CD4-positive, alpha-beta T cell (primary cell): ENCODE measurements at places on chromosomes 16 and 17. TPM values are rescaled to one million over a fixed set of nuclear protein-coding genes. Genes with fewer than 3 reads are reported as not detected.

- DNase-seq: peak; percentile 15
Observed at GRCh38 chr16:86761111-86762031, 183.0 kb downstream of the FOXL1 start.

GRCh38 chr16:7405166-7405565 lies 72.5 kb downstream of the RBFOX1 start:
- no peak for DNase-seq

DNA sequence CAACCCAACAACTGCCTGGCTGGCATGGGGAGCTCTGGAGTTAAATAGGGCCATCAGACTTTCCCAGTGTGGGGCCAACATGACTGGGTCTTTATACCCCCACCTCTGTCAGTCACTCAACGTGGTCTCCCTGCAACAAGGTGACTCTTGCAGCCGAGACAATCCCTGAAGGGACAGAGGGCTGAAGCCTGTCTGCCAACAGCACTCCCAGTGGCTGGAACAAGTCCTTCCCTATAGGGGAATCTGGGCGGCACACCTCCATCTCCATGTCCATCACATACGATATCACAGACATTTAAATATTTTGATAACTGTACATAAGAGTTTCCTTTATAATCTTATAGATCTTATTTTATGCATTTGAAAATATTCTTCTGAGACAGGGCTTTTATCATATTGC lies 4.8 kb upstream of the MAPT start:
- no peak for DNase-seq

DNA sequence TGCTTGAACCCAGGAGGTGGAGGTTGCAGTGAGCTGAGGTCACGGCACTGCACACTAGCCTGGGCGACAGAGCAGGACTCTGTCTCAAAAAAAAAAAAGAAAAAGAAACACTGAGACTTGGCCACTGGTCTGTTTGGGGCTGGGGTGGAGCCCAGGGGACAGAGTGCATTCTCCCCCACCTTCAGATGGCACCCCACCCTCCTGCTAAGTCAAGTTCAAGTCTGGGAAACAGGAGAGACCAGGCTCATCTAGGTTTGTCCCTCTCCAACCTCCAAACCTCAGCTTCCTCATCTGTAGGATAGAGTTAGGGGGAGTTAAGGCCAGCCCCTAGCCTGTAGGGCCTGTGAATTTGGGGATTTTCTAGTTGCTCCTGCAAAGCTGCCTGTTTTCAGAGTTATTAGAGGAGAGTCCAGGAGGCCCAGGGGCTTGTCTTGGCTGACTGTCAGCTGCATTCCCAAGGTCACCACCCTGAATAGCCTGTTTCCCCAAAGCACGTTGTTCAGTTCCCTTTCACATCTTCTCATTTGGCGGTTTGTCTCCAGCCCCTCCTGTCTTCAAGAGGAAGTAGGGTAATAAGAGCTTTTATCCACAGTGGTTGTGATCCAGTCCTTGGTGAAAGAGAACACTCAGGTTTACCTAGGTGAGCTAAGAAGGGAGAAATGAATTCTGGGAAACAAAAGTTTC lies 2.2 kb downstream of the MT3 start:
- DNase-seq: no peak

DNA sequence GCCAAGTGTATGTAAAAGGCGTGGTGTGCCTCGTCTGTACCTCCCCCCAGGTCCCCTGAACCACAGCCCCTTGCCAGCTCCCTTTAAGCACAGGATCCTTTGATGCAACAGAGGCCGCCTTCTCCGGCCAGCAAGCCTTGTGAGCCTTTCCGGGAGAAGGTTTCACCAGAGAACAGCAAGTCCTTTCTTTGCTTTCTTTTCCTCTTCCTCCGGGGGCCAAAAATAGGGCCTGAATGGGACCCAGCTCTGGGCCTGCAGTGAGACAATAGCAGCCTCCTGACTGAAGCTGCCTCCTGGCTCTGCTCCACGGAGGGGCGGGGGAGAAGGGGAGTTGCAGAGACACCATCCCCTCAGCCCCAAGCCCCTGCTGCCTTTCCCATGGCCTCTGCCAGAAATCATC lies 9.0 kb downstream of the ADGRG1 start:
- DNase-seq: no peak

DNA sequence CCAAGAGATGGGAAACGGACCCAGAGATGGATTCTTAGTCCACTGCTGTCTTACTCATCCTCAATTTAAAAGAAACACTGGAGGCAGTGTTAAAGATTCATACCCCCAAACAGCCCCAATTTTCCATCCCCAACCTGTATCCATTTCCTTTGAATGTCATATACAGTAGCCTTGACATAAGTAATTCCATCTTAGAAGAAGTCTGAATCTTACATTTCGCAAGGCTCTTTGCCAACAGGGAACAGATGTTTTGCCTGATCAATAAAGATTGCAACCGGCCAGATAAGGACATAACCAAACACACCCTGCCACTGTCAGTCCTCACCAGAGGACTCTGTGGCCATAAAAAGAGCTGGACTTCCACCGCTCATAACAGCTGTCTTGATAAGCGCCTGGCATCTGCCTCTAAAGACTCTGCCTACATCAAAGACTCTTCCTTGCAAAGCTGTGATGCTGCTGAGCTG lies 59.0 kb upstream of the MED9 start:
- no peak for DNase-seq

- DNase-seq: no peak
Observed at GRCh38 chr17:45907750-45908395, 13.5 kb downstream of the MAPT start.

GRCh38 chr16:51407921-51408320 lies 256.9 kb upstream of the SALL1 start:
- DNase-seq: no peak

- DNase-seq: no peak
Observed at GRCh38 chr16:84595052-84595481, 22.8 kb downstream of the COTL1 start.

- no peak for DNase-seq
Observed at GRCh38 chr17:29562615-29563014, 4.2 kb downstream of the ABHD15 start.

DNA sequence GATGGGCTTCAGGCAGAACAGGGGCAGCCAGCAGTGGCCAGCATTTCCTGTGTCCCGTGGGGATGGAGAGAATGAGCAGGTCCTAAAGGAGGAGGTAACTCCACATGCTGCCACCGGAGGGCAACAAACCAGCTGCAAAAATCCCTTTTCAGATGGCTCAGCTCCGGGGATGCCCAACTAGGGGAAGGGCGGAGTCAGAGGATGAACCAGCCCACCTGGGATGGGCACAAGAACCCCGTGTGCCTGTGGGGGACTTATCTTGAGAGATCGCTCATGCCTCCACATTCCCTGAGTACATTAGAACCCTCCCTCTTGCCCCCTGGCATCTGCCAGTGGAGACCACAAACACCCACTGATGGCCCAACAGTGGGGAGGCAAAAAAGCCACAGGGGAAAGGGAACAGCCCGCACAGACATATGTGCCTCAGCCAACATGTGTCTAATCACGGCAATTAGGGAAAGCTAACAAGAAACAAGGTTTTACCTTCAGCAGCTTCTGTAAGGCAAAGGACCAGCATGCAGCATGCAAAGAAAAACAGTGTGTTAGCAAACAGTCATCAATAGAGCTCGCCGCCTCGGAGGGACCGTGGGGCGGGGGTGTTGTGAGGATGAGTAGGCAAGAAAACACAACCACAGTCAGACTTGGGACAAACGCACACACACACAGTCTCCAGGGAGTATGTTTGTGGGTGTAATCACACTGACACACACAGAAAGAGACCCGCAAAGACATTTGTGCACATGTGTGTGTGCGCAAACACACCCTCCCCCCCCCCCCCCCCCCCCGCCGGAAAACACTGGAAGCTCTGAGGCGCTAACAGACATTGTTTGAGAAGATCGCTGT lies 64.0 kb downstream of the MYO18A start:
- DNase-seq: peak; percentile 48

DNA sequence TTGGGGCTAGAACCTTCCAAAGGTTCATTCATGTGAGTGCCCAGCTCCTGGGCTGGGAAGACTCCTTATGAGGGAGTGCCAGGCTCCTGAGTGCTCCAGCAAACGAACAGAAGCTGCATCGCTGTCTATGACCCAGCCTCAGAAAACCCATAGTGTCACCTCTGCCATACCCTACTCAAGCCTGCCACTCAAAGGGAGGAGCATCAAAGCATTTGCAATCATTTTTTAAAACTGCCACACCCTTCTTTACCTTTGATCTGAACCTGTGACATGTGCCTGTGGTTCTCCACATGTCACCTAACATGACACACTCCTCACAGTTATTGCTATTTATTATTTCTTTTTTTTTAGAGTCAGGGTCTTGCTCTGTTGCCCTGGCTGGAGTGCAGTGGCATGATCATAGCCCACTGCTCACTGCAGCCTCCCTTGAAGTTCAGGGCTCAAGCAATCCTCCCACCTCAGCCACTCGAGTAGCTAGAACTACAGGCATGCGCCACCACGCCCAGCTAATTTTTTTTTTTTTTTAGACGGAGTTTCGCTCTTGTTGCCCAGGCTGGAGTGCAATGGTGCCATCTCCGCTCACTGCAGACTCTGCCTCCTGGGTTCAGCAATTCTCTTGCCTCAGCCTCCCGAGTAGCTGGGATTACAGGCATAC lies 7.3 kb upstream of the KDM8 start:
- peak; percentile 42 for DNase-seq

TEKT5 gene
- not detected for total RNA-seq

ZDHHC1 gene
- total RNA-seq: not detected

OR4D1 gene
- total RNA-seq: 0.49 TPM

FADS6 gene
- total RNA-seq: not detected

FSCN2 gene
- 1.1 TPM for total RNA-seq

USP43 gene
- total RNA-seq: 0.08 TPM

RNF227 gene
- total RNA-seq: 3.2 TPM

PTX4 gene
- not detected for total RNA-seq

ZFP90 gene
- total RNA-seq: 23.3 TPM
